B cell (primary cell): ENCODE measurements at places on chromosomes 5 and 9. TPM values are rescaled to one million over a fixed set of nuclear protein-coding genes. Genes with fewer than 3 reads are reported as not detected.

DNA sequence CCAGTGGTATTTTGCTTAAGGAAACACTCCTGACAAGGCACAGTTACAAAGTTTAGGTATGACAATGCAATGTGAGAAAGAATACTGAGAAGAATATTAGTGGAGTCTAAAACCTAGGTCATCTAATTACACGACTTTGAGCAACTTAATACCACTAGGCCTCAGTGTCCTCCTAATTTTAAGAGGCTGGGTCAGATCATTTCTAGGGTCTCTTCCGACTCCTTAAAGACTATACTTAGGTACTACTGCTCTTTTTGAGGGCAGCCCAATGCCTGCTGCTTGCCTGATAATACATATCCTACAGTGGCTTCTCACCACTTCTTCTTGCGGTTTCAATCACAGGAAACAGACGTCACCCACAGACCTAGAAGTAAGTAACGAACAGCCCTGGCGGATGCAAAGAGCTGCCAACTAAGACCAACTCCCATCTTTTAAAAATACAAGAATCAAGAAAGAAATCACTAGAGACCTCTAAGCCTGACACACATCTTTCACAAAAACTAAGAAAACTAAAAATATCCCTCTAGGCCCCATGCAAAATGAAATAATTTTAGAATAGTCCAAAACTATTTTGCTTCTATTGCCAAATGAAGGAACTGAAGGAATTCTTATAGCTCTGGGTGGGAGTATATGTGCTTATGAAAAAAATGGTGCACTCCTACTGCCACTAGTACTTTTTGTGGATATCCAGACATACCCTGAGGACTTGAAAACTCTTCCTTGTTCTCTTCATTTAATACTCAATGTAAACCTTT, 13.1 kb downstream of the DIAPH1 start:
- peak; percentile 88 for DNase-seq

DNA sequence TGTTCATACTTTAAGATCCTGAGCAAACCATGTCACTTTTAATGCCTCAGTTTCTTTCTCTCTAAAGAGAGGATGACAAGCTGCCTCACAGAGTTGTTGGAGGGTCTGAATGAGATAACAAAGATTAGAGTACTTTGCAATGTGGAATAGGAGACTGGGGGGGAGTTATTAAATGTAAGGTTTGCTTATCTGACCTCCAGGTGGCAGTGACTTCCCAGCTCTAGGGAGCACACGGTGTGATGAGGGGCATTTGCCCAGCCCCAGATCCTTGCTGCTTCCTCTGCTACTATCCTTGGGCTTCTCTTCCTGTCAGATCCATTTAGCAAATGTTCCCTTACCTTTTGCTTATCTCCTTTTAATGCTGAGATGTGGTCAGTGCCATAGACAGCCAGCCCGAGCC, 30.7 kb downstream of the ENHO start:
- DNase-seq, result no peak

DNA sequence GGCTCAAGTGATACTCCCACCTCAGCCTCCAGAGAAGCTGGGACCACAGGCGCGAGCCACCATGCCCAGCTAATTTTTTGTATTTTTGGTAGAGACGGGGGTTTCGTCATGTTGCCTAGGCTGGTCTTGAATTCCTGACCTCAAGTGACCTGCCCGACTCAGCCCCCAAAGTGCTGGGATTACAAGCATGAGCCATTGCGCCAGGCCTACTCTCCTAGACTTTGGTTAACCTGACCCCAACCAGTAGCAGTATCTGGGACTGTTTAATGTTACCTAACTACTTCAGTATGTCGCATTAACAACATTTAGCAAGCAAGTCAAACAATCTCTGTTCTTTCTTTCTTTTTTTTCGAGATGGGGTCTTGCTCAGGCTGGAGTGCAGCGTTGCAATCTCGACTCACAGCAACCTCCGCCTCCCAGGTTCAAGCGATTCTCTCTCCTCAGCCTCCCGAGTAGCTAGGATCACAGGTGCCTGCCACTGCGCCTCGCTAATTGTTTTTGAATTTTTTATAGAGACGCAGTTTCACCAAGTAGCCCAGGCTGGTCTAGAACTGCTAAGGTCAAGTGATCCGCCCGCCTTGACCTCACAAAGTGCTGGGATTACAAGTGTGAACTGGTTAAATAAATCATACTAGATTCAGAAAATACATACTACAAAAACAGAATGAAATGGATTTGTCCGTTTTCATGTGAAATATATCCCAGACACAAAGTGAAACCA, 2.0 kb downstream of the AK3 start:
- no peak for DNase-seq

DNA sequence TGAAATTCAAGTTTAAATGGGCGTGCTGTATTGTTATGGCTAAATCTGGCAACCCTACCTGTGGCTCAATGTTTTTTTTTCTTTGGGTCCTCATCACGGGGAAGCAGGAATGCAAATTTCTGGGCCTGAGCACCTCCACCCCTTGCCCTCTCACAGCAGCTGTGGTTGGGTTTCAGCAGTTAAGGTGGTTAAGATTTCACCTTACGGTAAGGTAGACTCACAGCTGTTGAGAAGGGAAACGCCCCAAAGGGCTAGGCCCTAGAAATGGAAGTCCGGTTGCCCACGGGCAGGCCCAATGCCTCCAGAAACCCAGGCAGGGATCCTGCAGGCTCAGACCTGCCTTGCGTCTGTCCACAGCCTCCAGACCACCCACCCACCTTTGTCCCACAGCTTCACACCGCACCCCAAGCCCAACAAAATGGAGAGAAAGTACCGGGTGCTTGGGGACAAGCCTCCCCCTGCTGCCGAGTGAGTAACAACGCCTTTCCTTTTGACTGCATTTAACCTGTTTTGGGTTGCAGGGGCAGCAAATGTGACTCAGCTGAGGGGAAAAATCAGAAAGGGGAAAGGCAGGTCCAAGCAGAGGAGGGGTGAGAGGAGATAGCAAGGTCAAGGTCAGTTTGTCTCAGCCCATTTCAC, 48.1 kb upstream of the TDRD7 start:
- DNase-seq, result no peak

INSL6 gene
- total RNA-seq, result not detected in 2 replicates
